T-helper 1 cell (primary cell): ENCODE measurements at places on chromosomes 6 and 20.

DNA sequence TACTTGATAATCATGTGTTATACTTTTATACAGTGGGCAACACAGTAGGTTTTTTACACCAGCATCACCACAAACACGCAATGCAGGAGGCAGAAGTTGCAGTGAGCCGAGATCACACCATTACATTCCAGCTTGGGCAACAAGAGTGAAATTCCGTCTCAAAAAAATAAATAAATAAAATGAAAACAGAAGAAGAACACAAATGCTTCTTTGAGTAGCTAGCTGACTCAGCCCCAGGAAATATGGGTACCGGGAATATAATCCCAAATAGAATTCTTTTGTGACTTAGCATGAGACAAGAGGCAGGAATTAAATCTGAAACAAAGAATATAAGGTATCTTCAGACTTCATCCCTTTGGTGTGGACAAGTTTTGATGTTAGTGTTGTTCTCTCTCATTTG is 164.2 kb upstream of the ATXN1 start:
- no peak for DNase-seq

GRCh38 chr6:139748353-139749146 is 374.1 kb upstream of the CITED2 start:
- no peak for DNase-seq

GRCh38 chr6:56899311-56899710 is 55.6 kb upstream of the BEND6 start:
- DNase-seq: no peak

DNA sequence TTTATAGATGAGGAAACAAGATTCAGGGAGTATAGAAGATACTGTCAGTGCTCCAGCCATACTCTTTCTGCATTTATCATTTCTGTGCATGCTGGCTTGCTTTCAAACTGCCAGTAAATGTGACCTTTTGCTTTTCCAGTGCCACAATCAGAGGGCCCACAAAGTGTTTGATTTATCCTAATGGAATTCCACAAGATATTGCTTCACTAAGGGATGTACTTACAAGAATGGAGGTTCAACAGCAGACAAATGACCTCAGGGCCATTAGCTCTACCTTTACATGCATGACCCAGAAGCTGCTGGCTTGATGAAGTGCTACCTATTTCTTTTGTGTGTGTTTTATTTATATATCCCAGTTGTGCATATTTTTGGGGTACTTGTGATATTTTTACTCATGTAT is 171.5 kb upstream of the GRIK2 start:
- no peak for DNase-seq

- no peak for DNase-seq
These were observed 545.6 kb downstream of the PKHD1 start for GRCh38 chr6:51541847-51542246.

- DNase-seq: no peak
These were observed 18.3 kb downstream of the ZMYND8 start for GRCh38 chr20:47338131-47338628.

DNA sequence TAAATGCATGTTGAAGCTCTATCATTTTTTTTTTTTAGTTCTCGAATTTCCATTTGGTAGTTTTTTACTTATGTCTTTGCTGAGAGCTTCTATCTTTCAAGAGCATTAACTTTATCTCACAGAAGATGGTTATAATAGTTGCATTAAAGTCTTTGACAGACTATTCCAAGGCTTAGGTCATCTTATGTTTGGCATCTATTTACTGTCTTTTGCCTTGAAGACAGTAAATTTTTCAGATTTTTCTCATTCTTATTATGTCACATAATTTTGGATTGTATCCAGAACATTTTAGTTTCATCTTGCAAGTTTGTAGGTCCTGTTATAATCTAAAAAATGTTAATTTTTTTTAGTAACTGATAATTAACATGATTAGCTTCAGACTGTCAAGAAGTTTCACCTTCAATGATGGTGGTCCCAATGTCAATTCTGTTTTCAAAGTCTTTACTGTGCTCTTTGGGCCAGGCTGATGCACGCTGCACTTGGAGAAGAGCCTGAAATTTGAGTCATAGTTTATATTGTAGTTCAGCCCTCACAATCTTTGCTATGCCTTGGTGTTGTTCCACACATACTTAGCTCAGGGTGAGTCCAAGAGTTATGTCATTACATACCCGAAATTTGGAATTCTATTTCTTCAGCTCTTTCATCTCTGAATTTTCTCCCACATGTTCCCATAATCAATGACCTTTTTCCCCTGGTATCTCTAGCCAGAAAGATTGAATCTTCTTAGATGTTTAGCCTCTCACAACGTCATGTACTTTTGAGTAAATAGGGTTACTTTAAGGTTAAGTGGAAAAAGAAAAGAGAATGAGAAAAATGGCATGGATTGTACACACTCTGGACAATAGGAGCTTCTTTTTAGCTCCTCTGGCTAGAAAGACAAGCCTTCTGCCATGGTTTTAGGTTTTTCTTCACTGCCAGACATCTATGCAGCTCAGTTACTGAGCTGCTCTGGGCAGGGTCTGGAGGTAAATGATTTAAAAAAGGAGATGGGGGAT is 110.3 kb upstream of the BTBD3 start:
- DNase-seq: no peak

- no peak for DNase-seq
These were observed 3.6 kb downstream of the PACSIN1 start for GRCh38 chr6:34469499-34469898.

- no peak for DNase-seq
These were observed 96.9 kb upstream of the PTPRK start for GRCh38 chr6:128617285-128617684.

- no peak for DNase-seq
These were observed 67.2 kb upstream of the TNFRSF21 start for GRCh38 chr6:47376930-47377329.

- no peak for DNase-seq
These were observed 215.5 kb downstream of the ZDHHC14 start for GRCh38 chr6:157596461-157596860.

GRCh38 chr20:57688864-57689263 is 21.0 kb downstream of the PMEPA1 start:
- no peak for DNase-seq

- DNase-seq: no peak
These were observed 60.1 kb downstream of the TRIM38 start for GRCh38 chr6:26022737-26023136.

GRCh38 chr20:35559042-35559693 is 17.3 kb downstream of the ERGIC3 start:
- DNase-seq: no peak

GRCh38 chr20:19642860-19643259 is 115.2 kb upstream of the RIN2 start:
- DNase-seq: no peak

- no peak for DNase-seq
These were observed 27.7 kb upstream of the GTF3C6 start for GRCh38 chr6:110930781-110931180.

GRCh38 chr6:16432075-16433032 is 194.0 kb downstream of the GMPR start:
- DNase-seq: no peak

DNA sequence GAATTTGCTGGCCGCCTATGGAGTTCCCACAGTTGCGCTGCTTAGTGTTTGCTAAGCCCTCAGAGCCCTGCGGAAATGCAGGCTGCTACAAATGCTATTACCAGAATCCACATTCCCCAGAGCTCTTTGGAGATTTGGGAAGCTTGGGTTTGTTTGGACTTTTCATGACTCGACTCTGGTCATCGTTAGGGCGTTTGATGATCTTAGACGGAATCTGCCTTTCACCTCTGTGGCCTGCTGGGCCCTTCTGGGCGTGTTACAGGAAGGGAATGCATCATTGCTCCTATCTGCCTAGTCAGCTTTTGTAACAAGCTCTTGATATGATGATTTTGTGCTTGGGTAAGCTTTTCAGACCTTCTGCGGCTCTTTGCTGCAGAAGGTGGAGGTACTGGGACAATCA is 50.8 kb downstream of the EYA2 start:
- no peak for DNase-seq

DNA sequence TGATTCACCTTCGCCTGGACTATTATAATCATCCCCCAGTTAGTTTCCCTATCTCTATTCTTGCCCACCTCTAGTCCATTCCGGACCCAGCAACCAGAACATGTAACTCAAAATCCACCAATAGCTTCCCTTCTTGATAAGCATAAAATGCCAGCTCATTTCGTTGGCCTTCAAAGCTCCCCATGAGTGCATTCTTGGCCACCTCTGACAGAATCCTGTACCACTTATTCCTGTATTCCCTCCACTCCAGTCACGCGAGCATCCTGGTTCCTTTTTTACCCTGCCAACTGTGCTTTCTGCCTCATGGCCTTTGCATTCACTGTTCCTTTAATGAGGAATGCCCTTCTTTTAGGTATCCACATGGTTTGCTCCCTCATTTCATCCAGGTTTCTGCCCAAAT is 36.7 kb downstream of the CYP24A1 start:
- DNase-seq: no peak

DNA sequence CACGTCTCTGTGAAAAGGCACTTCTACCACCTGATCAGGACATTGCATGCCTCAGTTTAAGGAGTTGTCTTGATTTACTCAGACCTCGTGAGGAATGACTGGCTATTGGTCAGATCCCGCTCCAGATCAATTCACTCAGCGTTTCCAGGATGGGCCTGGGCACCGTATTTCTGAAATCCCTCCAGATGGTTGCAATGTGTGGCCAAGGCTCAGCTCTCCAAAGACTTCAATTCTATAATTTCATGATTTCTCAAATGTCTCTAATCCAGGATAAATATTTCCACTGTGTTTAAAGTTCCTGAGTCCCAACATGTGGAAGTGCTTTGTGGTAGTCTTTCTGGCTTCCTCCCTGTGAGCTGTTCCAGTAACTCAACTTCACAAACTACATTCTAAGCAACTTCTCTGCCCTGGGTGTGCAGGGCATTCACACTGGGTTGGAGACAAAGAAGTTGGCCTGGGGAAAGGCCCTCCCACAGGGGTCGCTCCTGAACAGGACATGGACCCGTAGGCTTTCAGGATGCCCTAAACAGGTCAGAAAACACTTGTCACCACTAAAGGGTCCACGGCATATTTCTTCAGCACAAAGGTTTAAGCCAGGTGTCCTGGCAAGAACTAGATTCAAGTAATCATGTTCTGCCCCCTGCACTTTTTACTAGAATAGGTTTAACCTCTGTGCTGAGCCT is 212.1 kb downstream of the WDR27 start:
- DNase-seq: no peak

GRCh38 chr20:50378170-50379000 is 131.8 kb upstream of the PTPN1 start:
- DNase-seq: no peak

GRCh38 chr6:165665384-165665672 is 2.3 kb upstream of the PDE10A start:
- no peak for DNase-seq

DNA sequence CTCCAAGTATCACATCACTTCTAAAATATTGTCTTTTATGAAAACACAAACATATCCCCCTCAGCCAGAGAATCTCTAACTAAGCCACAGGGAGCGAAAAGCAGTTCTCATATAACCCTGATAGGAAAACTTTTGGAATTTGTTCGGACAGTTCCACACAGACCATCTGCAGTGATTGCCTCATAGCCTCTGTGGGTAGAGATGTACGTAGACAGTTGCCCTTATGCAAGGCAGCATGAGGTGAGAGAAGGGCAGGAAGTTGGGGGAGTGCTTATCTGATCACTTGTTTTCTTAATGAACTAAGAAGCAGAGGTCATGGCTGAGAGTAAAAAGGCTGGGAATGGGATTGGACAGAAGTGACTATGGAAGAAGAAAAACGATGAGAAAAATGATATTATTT is 39.6 kb downstream of the SLC23A2 start:
- DNase-seq: no peak

DNA sequence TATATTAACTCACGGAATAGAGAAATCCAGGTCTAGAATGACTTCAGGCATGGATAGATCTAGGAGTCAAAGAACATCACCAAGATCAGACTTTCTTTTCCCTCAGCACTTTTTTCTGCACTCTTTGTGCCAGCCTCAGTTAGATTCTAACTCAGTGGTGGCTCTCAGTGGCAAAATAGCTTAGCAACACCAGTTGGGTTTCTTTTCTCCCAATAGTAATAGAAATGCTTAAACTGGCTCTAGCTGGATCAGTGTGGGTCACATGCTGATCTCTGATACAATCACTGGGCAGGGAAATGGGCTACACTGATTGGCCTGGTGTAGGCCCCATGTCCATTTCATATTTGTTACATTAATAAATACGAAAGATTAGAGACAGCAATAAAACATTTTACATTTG is 44.2 kb upstream of the ARFGEF2 start:
- DNase-seq: no peak
